ENCODE measurements at places on chromosomes 11 and 22.
A peak's percentile ranks its signal among the peaks of the same experiment; 100 is the strongest.

DNA sequence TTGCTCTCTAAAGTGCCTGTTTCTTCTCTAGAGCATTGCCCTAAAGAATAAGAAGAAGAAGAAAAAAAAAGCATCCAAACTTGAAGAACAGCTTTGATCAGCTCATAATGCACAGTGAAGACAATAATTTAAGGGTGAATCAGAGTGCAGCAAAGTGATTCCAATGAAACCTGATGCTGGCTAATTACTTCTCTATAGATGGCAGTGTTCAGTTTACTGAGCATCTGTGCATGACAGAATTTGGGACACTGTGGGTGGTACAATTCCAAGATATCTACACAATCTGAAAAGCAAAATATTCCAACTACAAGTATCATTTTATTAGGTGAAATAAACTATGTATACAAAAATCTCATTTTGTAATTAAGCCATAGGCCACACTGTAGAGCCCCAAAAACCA is 450.5 kb upstream of the CCDC90B start:
- no peak for DNase-seq

- DNase-seq, result peak; percentile 81
These were observed 61.9 kb downstream of the MED15 start for GRCh38 chr22:20569059-20570058.

GRCh38 chr22:37137903-37138665 is 11.6 kb downstream of the IL2RB start:
- no peak for DNase-seq

DNA sequence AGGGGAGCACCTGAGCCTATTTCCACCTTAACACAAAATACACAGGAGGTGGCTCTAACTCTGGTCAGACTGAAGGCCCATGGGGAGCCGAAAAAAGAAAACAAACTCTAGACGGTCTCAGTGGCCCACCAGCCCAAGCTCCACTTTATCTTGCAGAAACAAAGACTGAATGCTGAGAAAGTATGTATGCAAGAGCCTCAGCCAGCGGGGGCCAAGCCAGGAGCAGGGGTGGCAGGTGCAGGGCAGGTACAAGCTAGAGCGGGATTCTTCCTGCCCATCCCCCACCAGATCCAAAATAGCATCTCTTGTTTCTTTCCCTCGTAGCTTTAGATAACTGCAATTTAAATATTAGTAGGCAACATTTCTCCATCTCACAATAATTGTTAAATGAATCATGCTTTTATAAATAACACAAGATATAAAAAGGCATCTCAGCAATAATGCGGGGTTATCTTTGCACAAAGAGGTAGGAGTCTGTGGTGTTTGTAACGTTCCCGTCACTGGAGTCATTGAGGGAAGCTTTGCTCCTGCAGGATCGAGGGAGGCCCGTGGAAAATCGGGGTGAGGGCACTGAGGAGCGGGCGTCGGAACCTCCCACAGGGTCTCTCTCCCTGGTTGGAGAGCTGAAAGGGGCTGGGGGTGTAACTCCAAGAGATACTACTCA is 418.0 kb downstream of the SHANK2 start:
- DNase-seq, result no peak

DNA sequence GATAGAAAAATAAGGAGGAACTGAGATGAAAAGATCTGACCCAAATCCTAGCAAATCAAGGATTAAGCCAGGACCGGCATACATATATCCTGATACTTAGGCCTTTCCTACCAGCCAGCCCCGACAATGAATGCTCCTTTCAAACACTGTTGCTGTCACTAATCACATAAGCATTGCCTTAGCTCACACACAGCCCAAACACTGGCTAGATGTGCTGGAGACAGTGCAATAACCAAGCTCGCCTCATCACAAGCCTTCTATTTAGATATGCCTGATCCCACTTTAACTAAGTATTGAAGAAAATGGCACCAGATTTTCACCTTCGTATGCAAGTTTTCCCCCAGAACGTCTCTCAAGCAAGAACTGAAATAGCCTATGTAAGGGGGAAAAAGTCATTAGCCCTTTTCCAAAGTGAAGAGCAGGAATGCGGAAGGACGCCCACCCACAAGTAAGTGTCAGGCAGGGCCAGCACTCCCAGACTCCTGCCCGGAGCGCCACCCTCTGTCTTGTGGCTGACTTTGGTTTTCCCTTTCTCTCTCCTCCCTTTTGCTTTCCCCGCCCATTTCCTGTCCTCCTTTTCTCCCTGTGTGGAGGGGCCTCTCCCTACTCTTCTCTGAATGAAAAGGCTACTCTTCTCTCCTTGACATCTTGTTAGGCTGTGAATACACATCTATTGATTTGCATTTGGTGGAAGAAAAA is 8.9 kb upstream of the OPCML start:
- no peak for DNase-seq

GRCh38 chr11:120219232-120219937 is 8.6 kb downstream of the OAF start:
- DNase-seq, result no peak

- no peak for DNase-seq
These were observed 31.4 kb downstream of the TECTA start for GRCh38 chr11:121132211-121132976.

- no peak for DNase-seq
These were observed 947.3 kb upstream of the TENM4 start for GRCh38 chr11:80388130-80388529.

DNA sequence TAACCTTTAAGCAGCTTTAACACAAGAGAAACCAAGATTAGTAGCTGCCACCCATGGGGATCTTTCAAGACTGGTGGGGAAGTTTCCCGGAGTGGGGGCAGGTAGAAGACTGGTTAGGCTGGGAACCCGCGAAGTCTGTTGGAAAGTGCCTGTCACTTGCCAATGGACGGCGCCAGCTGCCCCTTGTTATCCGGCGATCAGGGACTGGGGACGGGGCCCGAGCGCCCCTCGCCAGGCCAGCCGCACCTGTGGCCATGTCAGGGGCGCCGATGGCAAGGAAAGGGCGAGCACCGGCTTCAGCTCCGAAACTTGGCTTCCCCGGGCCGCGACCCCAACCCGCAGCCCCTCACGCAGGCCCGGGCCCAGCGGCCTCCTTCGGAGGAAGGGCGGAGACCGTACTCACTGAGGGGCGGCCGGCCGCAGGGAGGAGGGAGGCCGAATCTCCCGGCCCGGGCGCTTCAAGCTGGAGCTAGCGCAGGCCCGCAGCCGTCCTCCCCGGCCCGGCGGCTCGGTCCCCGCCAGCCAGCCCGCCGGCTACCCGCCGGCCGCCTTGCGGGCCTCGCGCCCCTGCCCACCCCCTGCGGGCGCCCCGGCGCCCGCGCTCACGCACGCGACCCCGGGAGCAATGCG is 539 bp downstream of the EIF4ENIF1 start:
- DNase-seq, result no peak

- DNase-seq, result no peak
These were observed 24.2 kb downstream of the KREMEN1 start for GRCh38 chr22:29096736-29097669.

GRCh38 chr11:288478-289397 is at the start of gene PGGHG:
Gene PGGHG, plus strand, starts transcription at chr11:289126. Its CDS starts 691 bp downstream, at chr11:289817.
- DNase-seq, result no peak

DNA sequence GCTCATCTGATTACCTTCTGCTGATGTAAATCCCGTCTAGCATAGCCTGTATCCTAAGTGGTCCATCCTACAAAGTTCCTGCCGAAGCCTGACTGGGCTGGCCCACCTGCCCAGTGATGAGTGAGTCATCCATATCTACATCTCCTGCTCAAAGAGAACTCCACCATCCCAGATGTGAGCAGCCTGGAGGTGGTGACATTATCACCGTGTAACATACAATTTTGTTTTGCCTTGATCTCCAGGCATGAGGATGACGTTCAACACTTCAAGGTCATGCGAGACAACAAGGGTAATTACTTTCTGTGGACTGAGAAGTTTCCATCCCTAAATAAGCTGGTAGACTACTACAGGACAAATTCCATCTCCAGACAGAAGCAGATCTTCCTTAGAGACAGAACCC is 5.6 kb downstream of the TMA7B start:
- DNase-seq, result no peak

GRCh38 chr11:74085542-74085892 is 76.6 kb upstream of the UCP3 start:
- peak; percentile 10 for DNase-seq

DNA sequence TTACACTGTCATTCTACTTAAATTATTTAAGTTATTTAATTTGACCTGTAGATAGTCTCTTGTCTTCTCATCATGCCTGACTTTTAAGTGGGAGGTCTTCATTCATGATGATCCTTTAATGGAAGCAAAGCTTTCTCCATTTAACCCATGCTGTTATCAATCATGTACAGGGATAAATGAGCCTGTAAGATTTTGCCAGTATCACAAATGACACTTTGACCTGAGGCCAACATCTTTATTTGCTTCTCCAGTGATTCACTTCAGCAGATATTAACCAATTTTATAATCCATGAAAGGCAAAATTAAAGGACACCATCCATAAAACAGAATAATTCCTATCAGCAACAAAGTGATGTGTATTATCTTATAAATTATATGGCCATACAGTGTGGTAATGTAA is 7.7 kb downstream of the CCDC73 start:
- no peak for DNase-seq

GRCh38 chr22:24969560-24970301 is 17.2 kb downstream of the KIAA1671 start:
- DNase-seq, result no peak

DNA sequence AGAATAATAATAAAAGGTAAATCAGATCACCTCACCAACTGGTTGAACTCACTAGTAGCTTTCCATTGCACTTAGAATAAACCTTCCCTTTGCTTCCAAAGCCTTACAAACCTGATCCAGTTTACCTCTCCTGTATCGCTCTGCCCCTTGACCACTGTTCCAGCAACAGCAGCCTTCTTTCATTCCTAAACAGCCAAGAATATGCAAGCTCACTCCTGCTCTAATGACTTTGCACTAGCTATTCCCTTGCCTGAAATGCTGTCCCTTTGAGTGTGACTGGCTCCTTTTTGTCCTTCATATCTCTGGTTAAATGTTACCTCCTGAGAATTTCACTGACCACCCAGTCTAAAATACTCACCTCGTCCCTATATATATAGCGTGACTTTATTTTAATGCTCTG is 9.6 kb upstream of the PIK3C2A start:
- DNase-seq, result no peak

DNA sequence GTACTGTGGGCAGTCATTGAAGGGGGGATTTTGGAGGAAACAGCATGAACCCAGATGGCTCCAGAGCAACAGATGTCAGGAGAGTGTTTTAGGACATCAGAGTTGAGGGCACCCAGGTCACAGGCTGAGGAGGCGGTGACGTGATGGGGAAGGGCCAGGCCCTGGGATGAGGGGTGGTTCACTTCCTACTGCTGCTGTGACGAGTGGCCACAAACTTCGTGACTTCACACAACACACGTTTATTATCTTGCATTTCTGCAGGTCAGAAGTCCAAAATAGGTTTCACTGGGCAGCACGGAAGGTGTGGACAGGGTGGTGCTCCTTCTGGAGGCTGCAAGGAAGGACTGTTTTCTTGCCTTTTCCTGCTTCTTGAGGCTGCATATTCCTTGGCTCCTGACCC is 77.7 kb upstream of the RAB1B start:
- no peak for DNase-seq

DNA sequence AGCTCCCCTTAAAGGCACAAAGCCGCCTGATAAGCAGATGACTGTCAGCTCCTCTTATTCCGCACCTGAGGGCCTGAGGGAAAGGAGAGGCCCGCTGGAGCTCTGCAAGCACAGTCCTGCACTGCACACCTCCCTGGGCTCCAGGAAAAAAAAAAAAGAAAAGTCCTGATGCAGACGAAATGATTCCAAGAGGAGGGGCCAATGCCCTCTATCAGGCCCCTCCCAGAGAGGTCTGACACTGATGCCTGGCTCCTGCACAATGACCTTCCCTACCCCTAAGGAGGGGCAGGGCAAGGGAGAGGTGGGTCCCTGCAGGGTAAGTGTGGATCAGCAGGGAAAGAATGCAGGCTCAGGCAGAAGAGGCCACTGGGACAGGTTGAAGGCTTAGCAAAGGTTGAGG is 572.7 kb downstream of the SOX6 start:
- DNase-seq, result no peak

DNA sequence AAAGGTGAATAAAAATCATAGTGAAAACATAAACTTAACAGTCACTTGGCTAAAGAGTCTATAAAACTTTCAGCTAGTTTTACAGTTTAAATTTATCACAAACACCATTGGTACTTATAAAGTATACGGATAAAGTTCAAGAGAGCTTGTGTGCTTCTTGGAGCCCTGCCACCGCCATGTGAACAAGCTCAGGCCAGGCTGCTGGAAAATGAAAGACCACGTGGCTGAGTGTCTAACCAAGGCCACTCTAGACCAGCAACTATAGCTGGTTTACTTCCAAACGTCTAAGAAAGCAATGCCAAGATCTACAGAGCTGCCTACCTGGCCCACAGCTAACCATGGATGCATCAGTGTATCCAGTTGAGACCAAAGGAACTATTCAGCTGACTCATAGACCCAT is 66.3 kb upstream of the API5 start:
- DNase-seq, result no peak

DNA sequence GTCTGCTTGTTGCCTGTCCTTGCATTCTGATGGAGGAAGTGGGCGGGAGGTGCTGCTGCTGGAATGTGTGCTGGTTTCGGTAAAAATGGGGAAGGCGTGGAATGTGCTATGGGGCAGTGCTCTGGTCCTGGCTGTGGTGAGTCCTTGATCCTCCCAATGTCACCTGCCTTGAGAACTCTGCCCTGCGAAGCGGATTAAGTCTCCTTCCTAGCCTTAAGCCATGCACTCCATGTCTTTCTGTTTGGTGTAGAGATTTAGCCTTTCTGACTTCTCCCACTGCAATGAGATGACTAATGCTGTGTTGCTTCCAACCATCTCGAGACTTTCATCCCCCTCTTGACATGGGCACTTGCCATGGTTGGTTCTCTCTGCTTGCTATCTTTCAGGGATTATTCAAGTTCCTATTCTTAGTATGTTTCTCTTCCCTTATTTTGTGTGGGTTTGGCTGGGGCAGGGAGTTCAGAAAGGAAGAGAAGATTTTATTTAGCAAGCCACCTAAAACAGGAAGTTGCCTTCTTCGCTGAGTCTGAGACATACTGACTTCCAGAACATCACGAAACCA is 687.9 kb downstream of the NTM start:
- DNase-seq, result no peak

DNA sequence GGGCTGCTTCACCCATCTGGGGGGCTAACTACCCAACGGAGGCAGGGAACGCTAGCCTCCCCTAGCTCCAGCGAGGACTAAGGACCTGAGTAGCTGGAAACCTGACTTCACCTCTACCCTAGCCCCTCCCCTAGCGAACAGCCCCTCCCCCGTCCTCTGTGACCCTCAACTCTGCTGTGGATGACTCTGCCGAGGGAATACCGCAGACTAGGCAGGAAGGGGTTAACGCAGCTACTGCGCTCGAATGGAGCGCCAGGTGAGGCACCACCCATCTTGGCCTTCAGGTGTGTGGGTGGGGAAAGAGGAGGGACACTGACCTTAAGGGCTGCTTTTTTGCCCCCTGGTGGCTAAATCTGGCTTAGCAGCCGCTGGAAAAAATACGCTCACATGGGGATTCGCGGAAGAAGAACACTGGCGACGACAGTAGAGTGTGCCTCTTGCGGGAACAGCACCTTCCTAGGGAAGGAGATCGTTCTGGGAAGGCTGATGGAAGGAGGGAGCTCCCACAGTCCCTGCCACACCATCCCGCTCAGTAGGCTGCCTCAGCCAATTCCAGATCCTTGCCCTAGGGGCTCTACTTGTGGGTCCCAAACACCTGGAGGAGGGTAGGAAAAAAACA is 4.5 kb upstream of the BCL9L start:
- peak; percentile 84 for DNase-seq
